Activated CD4-positive, alpha-beta memory T cell treated with anti-CD3 and anti-CD28 coated beads for 36 hours (primary cell): ENCODE measurements at places on chromosomes 11 and 22.

- no peaks in the 10 kb centered on the region for H3K4me1 ChIP-seq
- no peaks in the 10 kb centered on the region for H3K36me3 ChIP-seq
- H3K4me3 ChIP-seq, result no peak overlapping the region
Observed at GRCh38 chr22:26033071-26033470, 136.2 kb upstream of the SEZ6L start.

GRCh38 chr11:72478669-72479068, 44.3 kb upstream of the CLPB start:
- peaks cover 4% of the 10 kb centered on the region for H3K4me1 ChIP-seq
- no peak overlapping the region for H3K27ac ChIP-seq
- no peaks in the 10 kb centered on the region for H3K36me3 ChIP-seq
- H3K27me3 ChIP-seq, result no peaks in the 10 kb centered on the region
- no peak for DNase-seq

DNA sequence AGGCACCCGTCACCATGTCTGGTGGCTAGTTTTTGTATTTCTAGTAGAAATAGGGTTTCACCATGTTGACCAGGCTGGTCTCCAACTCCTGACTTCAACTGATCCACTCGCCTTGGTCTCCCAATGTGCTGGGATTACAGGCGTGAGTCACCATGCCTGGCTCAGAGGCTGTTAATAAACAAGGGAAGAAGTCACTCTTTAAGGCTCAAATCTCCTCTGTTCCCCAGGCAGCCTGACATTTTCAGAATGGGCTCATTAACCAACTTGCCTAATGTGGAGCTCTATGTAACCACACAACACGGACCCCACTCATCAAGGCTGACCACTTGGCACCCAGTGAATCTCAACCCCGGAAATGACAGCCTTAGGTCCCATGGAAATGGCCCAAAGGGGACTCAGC, 24.1 kb downstream of the APOL3 start:
- no peaks in the 10 kb centered on the region for H3K27me3 ChIP-seq
- H3K4me3 ChIP-seq, result no peak overlapping the region
- H3K27ac ChIP-seq, result no peak overlapping the region
- DNase-seq, result no peak
- peaks cover 21% of the 10 kb centered on the region for H3K4me1 ChIP-seq
- H3K36me3 ChIP-seq, result peaks cover 12% of the 10 kb centered on the region

- DNase-seq, result no peak
- H3K36me3 ChIP-seq, result no peaks in the 10 kb centered on the region
- H3K4me1 ChIP-seq, result no peaks in the 10 kb centered on the region
- no peak overlapping the region for H3K27ac ChIP-seq
Observed at GRCh38 chr11:18804199-18804999, 12.8 kb upstream of the PTPN5 start.

DNA sequence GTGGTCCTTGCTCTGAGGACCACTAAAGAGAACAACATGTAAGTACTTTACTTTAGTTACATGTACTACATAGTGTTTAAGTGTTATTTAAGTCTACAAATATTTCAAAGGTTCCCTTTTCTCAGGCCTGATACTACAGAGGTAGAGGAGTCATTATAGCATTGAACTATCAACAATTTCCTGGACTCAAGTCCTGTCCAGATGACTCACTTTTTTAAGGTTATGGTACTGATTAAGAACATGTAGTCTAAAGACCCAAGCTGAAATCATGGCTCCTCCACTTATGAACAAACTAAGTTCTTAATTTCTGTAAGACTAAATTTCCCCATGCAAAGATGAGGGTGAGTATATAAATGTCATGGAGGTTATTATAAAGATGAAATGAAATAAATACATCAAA, 74.7 kb downstream of the NARS2 start:
- no peaks in the 10 kb centered on the region for H3K4me1 ChIP-seq
- DNase-seq, result no peak
- H3K27me3 ChIP-seq, result no peaks in the 10 kb centered on the region
- H3K4me3 ChIP-seq, result no peak overlapping the region
- no peak overlapping the region for H3K27ac ChIP-seq
